Spinal cord (tissue), 10 donors: ENCODE measurements at places on chromosomes 2 and 18. TPM values are rescaled to one million over a fixed set of nuclear protein-coding genes. Genes with fewer than 3 reads are reported as not detected.

The CD8B2 gene
- 0.40 TPM for total RNA-seq

The NT5DC4 gene
- not detected for total RNA-seq

The FBLN7 gene
- 6.0 TPM for total RNA-seq

The AFG3L2 gene
- total RNA-seq = 55.8 TPM

The CBLN2 gene
- 20.0 TPM for total RNA-seq

The HSPD1 gene
- total RNA-seq = 344 TPM

The CYS1 gene
- total RNA-seq = 2.0 TPM

DNA sequence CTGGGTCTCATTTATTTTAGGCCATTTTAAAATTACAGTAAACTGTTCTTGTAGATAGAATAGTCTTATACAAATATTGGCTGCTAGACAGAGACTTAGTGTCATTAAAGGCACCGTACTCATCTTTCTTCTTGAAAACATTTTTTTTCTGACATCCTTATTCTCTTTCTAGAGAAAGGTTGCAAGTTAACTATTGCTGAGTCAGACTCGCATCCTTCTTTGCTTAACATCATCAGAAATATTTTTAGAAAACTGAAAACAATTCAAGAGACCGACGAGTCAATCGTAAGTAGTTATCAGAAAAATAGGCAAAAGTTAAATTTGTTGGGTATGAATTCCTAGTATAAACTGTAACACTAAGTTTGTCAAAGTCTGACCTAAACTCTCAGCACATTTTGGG, 72.2 kb downstream of the HNMT start:
- H3K36me3 ChIP-seq = no peaks in the 10 kb centered on the region
- no peak for DNase-seq
- no peak overlapping the region for H3K27ac ChIP-seq
- H3K4me3 ChIP-seq = no peak overlapping the region

DNA sequence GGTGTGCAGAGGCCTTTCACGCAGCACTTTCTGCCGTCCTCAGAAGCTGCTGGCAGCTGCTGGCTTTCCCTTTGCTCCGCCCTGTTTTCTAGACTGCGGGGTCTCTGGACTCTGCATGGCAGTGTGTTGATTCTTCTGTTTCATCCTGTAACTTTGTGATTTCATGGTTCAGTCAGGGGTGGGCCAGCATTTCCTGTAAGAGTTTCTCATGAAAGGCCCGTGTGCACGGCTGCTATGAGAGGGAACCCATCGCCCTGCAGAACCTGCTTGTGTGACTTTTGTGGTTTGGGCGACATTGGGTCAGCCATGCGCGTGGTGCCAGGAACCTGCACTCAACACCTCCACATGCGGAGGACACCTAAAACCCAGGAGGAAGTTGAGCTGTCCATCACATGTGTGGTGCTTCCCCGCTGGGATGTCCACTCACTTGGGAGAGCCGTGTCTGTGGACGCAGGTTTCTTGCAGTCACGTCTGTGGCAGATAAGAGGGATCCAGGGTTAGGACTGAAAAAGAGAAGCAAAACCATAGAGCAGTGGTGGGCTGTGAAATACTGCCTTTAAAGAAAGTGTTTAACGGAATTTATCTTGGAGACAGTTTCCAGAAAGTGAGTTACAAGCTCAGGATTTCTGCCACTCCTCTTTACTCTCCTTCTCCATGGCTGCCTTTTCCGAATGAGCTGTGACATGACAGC, 167.3 kb upstream of the ALKAL2 start:
- DNase-seq = no peak
- H3K4me1 ChIP-seq = no peaks in the 10 kb centered on the region
- H3K27ac ChIP-seq = no peak overlapping the region
- no peak overlapping the region for H3K4me3 ChIP-seq

- no peak for DNase-seq
- H3K27me3 ChIP-seq = no peaks in the 10 kb centered on the region
- peaks cover 15% of the 10 kb centered on the region for H3K4me1 ChIP-seq
- H3K36me3 ChIP-seq = no peaks in the 10 kb centered on the region
- no peak within 1 kb of the TSS for H3K27ac ChIP-seq
- H3K4me3 ChIP-seq = no peak within 1 kb of the TSS
Observed at GRCh38 chr2:233032551-233033320, at the start of gene NEU2. TSS of gene NEU2 (plus strand) at chr2:233032672. CDS start at chr2:233032672, 0 bp downstream.

GRCh38 chr2:98453083-98453482, 8.4 kb downstream of the INPP4A start:
- peaks cover 19% of the 10 kb centered on the region for H3K4me1 ChIP-seq
- no peak for DNase-seq
- H3K4me3 ChIP-seq = no peak overlapping the region

DNA sequence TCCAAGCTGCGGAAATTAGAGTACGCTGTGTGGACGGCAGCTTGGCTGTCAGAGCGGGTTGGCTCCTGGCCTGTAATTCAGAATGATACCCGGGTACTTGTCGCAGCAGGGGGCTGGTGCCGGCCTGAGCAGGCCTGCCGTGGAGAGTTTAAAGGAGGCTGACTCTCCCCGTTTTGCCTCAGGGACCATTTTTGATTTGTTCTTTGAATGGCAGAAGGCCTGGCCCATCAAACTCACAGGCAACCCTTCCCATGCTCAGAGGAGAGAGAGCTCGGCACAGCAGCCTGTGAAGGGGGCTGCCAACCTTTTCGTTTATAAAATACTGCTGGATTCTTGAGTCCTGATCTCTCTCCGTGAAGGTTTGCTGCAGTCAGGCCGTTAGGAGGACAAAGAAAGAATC, 151.3 kb downstream of the KLHL29 start:
- H3K4me3 ChIP-seq = no peak overlapping the region
- H3K27ac ChIP-seq = no peak overlapping the region
- no peak for DNase-seq
- peaks cover 44% of the 10 kb centered on the region for H3K4me1 ChIP-seq

DNA sequence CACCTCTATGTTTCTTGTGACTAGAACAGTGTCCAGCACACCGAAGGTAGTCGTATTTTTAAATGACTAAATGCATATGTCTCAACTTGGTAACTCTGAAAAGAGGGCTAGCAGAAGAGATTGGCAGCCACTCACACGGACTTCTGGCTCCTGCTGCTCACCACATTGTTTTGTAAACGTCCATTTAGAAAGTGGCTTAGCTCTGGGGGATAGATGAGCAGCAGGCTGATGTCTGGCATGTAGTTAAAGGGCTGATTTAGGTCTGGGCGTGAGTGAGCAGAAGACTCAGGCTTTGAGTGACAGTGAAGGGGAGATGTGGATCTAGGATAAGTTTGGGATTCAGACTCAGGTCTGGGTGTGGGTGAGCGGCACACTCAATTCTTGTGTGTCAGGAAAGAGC, 372.9 kb upstream of the HS6ST1 start:
- H3K4me3 ChIP-seq = no peak overlapping the region
- no peak overlapping the region for H3K27ac ChIP-seq
- H3K27me3 ChIP-seq = no peaks in the 10 kb centered on the region
- no peaks in the 10 kb centered on the region for H3K36me3 ChIP-seq

- no peak overlapping the region for H3K27ac ChIP-seq
- H3K4me3 ChIP-seq = no peak overlapping the region
- no peaks in the 10 kb centered on the region for H3K27me3 ChIP-seq
- no peaks in the 10 kb centered on the region for H3K36me3 ChIP-seq
Observed at GRCh38 chr2:183519371-183520056, 395.3 kb downstream of the NUP35 start.

DNA sequence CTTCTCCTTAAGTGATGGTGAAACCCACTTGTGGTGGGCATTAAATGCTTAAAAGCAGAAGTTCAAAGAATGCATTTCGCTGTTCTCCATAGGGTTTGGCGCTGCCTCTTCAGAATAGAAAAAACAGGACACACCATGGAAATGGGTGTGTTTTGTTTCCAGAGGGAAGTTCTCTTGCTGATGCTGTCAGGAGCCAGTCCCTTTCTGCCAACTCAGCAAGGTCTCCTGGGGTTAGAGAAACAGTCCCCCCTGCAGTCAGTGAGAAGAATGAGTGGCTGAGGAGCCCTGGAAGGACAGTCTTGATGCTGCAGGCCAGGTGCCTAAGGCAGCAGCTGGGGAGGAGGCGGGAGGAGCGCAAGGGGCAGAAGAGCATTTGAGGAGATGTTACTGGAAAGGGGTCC, 37.8 kb upstream of the ASAP2 start:
- peak overlapping the region; percentile 19 for H3K27ac ChIP-seq
- H3K4me1 ChIP-seq = no peaks in the 10 kb centered on the region
- H3K4me3 ChIP-seq = no peak overlapping the region
- H3K27me3 ChIP-seq = no peaks in the 10 kb centered on the region

DNA sequence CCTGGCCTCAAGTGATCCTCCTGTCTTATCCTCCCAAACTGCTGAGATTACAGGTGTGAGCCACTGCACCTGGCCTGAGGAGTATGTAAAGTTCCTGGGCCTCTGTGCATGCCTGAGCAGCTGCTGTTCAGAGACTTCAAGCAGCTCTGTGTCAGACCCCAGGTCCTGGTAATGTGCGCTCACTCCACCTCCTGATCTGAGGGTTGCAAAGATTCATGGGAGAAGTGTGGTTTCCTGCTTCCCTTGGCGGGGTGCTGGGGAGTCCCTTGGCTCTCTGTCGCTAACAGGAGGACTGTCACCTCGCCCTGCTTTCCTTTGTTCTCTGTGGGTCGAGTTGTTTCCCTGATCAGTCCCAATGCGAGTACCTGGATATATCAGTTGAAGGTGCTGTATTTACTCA, 8.6 kb upstream of the IL36A start:
- no peak overlapping the region for H3K27ac ChIP-seq
- H3K4me1 ChIP-seq = no peaks in the 10 kb centered on the region
- no peak for DNase-seq
- H3K27me3 ChIP-seq = no peaks in the 10 kb centered on the region

- no peaks in the 10 kb centered on the region for H3K27me3 ChIP-seq
- H3K36me3 ChIP-seq = no peaks in the 10 kb centered on the region
- H3K4me3 ChIP-seq = no peak overlapping the region
Observed at GRCh38 chr2:72115110-72116080, 32.3 kb downstream of the CYP26B1 start.

- DNase-seq = no peak
- H3K27me3 ChIP-seq = no peaks in the 10 kb centered on the region
- H3K36me3 ChIP-seq = no peaks in the 10 kb centered on the region
- no peak overlapping the region for H3K27ac ChIP-seq
- H3K4me1 ChIP-seq = no peaks in the 10 kb centered on the region
Observed at GRCh38 chr18:33812186-33812585, 234.2 kb downstream of the ASXL3 start.

GRCh38 chr2:43312755-43313641, 86.6 kb upstream of the ZFP36L2 start:
- H3K27me3 ChIP-seq = no peaks in the 10 kb centered on the region
- no peak for DNase-seq

GRCh38 chr2:235570256-235570655, 76.4 kb downstream of the AGAP1 start:
- H3K4me3 ChIP-seq = no peak overlapping the region
- no peak for DNase-seq
- no peak overlapping the region for H3K27ac ChIP-seq
- H3K27me3 ChIP-seq = no peaks in the 10 kb centered on the region
- peaks cover 11% of the 10 kb centered on the region for H3K36me3 ChIP-seq

DNA sequence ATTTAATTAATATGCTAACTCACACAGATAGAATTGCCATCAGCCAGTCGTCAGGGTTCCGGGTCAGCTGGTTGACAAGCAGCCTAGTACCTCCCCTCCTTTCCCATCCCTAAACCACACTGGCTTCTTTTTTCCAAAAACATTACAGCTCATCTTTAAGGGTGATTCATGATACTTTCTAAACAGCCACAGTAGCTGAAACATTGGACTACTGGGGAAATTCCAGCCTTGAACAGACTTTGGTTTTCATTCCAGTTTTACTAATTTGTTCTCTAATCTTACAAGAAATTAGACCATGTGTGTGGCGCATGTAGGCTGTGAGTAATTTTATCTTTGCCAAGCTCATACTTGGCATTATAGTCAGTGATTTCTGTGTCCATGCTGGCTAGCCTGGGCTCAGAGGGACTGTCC, 110.8 kb downstream of the FMNL2 start:
- no peaks in the 10 kb centered on the region for H3K36me3 ChIP-seq
- H3K4me3 ChIP-seq = no peak overlapping the region
- H3K4me1 ChIP-seq = peaks cover 10% of the 10 kb centered on the region
- no peak for DNase-seq

DNA sequence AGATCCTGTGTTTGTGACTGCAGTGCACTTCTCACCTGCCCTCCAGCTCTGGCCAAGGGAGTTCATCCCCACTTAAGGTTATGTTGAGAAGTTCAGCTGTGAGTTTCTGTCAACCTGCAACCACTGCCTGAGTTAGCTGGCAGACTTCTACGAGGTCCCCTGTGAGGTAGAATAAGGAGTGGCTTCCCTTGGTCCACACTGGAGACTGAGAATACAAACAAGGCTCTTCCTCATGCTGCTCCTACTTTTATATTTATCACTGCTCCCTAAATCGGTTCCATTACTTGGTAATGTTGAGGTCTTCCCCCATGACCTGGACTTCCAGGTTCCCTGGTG, 353.2 kb upstream of the CWC22 start:
- H3K36me3 ChIP-seq = no peaks in the 10 kb centered on the region
- no peak overlapping the region for H3K4me3 ChIP-seq
- H3K27me3 ChIP-seq = no peaks in the 10 kb centered on the region
- no peak for DNase-seq

DNA sequence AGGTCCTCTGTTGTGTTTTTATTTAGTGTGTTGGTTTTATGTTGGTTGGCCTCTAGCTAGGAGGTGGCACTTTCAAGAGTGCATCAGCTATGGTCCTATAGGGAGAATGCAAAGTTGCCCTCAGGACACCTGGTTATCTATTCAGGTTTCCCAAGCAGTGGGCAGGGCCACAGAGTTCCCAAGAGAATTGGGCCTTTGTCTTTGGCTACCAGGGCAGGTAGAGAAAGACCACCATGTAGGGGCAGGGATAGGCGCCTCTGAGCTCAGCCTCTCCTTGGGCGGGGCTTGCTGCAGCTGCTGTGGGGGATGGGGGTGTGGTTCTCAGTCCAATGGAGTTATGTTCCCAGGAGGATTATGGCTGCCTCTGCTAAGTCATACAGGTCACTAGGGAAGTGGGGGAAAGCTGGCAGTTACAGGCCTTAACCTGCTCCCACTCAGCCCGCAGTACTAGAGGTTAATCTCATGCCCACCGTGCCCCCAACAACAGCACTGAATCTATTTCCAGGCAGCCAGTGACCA, 26.0 kb downstream of the ABCB11 start:
- H3K27ac ChIP-seq = no peak overlapping the region
- no peak overlapping the region for H3K4me3 ChIP-seq
- H3K4me1 ChIP-seq = no peaks in the 10 kb centered on the region
- no peaks in the 10 kb centered on the region for H3K27me3 ChIP-seq

DNA sequence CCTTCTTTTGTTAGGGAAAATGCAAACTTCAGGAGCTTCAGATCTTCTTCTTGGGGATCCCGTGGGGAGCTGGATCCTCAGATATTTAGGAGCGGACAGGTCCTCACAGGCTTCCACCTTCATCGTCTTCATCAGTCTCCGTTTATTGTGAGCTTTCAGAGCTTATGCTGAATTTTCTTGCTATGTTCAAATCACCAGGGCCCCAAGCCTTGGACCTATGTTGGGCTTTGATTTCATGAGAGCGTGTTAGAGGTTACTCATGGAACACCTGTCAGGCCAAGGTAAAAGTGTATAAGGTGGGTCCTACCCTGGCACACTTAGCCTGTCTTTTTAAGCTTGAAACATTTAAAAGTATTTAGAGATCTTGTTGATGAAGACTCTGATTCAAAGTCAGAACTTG, 212.9 kb downstream of the FAM210A start:
- H3K27me3 ChIP-seq = no peaks in the 10 kb centered on the region
- no peaks in the 10 kb centered on the region for H3K36me3 ChIP-seq
- no peak for DNase-seq
- H3K4me1 ChIP-seq = no peaks in the 10 kb centered on the region
- no peak overlapping the region for H3K27ac ChIP-seq
- H3K4me3 ChIP-seq = no peak overlapping the region
